Activated naive CD8-positive, alpha-beta T cell treated with anti-CD3 and anti-CD28 coated beads, Interleukin-2, amount 50 U/mL, for 16 hours (primary cell): ENCODE measurements at places on chromosomes 16 and 17.

DNA sequence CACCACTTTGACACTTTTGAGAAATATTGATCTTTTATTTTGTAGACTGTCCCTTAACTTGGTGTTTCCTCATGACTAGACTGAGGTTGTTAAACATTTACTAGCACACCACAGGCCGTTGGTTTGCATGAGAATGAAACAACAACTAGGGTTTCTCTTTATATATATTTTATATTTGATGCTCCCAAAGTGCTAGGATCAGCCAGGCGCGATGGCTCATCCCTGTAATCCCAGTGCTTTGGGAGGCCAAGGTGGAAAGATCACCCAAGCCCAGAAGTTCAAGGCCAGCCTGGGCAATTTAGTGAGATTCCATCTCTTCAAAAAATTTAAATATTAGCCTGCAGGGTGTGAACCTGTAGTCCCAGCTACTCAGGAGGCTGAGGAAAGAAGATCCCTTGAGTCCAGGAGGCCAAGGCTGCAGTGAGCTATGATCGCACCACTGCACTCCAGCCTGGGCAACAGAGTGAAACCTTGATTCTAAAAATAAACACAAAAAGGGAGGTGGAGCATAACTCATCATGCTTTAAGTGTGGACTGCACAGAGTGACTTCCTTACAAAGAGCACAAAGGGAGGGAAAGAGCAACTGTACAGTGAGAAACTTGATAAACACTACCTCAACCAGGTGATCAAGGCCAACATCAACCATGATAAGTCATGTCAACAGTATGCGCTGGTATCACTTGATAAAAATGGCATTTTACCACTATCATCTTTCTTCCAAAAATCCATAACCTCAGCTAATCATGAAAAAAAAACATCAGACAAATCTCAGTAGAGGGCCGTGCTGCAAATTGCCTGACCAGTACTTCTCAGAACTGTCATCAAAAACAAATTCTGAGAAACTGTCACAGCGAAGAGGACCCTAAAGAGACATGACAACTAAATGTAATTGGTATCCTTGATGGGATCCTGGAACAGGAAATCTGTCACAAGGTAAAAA, 72.8 kb upstream of the ATF7IP2 start:
- no peak for DNase-seq

DNA sequence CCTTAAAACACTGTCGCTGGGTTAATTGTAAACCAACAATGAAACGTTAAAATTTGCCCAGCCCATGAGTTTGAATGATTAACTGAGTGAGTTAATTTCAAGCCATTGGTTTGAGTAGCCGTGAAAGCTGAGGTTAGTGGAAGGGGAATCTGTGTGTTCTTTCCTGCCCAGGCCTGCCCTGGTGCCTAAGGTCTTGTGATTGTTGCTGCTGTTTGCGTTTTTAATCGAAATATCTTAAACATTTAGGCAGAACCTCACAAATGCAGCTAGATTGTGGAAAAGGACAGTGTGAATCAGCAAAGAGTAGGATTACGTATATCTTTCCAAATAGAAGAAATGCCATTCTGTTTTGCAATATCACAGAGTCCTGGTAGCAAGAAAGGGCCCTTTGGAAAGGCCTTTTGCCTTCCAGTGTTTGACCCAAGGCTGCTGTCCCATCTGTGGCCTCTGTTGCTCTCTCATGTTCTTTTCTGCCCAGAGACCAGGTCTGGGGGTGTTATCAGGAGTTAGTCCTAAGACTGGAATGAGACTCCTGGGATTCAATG, 113.8 kb downstream of the MSI2 start:
- no peak for DNase-seq

DNA sequence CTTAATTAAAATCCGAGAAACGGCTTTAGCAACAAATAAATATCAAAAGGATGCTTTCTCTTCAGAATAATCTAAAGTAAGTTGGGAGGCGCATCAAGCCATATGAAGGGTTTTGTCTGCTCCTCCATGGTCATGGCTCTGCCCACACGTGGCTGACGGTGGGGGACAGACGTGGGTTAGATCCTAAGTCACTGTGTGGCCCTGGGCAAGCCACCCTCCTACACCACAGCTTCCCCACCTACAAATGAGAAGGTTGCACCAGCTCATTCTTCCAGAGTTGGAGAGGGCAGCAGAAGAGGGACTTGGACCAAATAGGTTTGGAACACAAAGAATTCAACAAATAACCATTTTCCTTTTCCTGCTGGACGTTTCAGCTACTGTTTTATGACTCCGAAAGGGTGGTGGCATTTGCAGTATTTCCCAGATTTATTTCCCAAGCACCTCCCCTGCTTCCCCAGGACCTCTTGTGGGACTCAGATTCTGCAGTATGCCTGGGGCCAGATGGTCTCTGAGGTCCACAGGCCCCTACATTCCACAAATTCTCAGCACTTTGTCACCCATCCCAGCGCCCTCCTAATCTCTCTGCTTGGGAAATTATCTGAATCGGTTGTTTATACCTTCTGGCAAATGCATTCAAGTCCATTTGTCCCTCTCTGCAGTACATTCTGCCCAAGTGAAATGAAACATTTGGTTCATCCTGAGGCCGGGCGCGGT, 17.8 kb downstream of the LRRC75A start:
- no peak for DNase-seq

- DNase-seq: no peak
These were observed 22.4 kb downstream of the SOCS3 start for GRCh38 chr17:78337244-78338109.

- no peak for DNase-seq
These were observed 197.6 kb downstream of the XYLT1 start for GRCh38 chr16:17273142-17273561.

DNA sequence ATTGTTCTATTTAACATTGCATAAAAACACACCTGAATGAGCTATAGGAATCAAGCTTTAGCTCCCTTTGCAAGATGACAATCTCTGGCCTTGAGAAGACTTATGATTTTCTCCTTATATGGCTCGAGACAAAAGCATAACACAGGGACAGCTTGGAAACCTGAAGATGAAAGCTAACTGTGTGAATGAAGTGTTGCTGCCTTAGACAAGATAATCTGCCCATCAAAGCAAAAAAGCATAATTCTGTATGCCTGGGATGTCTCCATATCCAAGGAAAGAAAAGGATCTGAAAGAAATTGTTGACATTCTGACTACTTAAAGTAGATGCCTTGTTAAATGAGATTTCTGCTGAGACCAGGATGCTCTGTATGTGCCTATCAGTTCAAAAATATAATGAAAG, 526.7 kb upstream of the TOM1L1 start:
- no peak for DNase-seq

DNA sequence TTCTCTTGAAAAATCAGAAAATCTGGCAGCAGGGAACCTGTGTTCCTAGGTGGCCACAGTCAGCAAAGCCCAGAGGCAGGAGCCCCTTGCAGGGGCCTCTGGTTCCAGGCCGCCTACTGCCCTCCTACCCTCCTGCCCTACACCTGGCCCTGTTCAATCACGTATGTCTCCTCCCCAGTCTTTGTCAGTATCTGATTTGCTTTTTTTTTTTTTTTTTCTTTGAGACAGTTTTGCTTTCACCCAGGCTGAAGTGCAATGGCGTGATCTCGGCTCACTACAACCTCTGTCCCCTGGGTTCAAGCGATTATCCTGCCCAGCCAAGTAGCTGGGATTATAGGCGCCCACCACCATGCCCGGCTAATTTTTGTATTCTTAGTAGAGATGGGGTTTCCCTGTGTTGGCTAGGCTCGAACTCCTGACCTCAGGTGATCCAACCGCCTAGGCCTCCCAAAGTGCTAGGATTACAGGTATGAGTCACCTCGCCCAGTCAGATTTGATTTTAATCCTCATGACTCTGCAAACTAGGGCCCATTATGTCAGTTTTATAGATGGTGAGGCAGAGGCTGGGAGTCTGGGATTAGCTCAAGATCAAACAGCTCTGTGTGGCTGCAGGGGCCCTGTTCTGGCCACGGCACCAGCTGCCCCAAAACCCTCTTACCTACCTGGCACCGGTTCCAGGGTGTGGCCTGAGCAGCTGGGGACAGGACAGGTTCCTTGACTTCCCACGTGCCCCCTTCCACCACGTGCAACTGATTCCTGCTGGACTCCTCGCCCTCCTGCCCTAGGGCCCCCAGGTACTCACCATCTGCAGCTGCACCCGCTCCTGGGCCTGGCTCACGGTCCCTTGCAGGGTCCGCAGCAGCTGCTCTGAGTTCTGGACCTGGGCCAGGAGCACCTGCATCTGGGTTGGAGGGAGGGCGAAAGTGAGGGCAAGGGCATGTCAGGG, 14.7 kb downstream of the RABEP2 start:
- no peak for DNase-seq

GRCh38 chr16:72961863-72962262, 86.1 kb downstream of the ZFHX3 start:
- DNase-seq: no peak

GRCh38 chr17:79219208-79219935, 144.7 kb downstream of the ENGASE start:
- DNase-seq: no peak

- DNase-seq: no peak
These were observed 641.0 kb upstream of the EEF2KMT start for GRCh38 chr16:5738586-5738985.
